ENCODE measurements at places on chromosomes 4 and X.

GRCh38 chrX:38891641-38892413 is 90.6 kb downstream of the MID1IP1 start:
- peak; percentile 12 for DNase-seq

DNA sequence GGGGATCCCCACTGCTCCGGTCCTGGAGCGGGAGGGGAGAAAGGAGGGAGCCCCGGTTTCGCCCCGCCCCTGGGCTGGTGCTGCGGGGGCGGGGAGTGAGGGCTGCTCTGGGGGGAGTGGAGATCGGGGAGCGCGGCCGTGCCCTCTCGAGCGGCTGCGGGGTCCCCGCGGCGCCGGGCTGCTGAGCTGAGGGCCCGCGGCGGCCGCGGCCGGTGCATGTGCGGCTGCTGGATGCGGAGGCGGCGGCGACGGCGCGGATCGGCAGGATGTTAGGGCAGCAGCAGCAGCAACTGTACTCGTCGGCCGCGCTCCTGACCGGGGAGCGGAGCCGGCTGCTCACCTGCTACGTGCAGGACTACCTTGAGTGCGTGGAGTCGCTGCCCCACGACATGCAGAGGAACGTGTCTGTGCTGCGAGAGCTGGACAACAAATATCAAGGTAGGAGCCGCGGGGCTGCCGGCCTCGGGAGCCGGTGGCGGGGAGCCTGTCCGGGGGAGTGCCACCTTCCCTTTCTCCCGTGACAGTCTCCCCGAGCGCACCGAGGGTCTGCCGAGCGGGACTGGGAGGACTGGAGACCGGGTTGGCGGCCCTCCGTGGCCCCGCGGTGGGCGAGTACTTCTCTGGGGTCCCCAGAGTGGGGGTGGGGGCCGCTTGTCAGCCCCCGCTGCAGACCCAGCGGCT is at the start of gene ING2:
TSS of gene ING2 (plus strand) at position 129 of the 681 bp plus-strand sequence. CDS start at position 267, 138 bp downstream.
- no peak for DNase-seq

GRCh38 chr4:139175646-139176301 is 1.2 kb downstream of the ELF2 start:
- DNase-seq: no peak

DNA sequence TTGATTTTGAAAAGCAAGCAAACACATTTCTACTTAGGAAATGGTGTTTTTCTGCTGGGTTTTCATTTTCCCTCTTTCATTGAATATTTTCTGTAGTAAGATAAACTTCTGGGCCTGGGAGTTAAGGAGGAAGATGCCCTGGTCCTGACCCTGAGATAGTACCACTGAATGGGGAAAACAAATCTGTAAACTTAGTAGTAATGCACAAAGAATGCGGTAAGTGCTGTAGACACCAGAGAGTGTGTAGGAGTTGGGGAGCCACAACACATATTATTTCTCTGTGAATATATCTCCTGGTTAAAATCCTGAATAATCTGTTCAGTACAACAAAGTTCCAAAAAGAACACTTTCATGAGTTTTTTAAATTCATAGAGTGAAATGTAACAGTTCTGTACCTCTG is 178.3 kb downstream of the MAPK10 start:
- DNase-seq: no peak

GRCh38 chrX:129622757-129623301 is 31.9 kb downstream of the APLN start:
- DNase-seq: no peak

- DNase-seq: no peak
These were observed 1631.3 kb downstream of the PCDH18 start for GRCh38 chr4:135900956-135901355.

DNA sequence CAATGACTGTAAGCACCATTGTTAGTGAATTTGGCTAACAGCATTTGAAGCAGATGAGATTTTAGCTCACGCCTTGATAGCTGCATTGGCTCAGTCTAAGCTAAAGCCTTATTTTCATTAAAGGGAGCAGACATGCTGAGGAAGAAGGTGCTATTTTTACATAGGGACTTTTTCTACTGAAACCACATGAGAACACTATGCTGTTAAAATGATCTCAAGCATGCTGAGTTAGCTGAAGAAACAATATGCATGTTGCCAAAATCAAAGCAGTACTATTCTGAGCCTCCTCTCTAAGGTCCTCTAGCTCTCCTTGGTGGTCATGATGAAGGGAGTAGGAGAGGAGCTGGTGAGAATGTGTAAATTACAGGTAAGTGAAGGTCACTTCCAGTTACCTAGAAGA is 134.4 kb upstream of the JADE1 start:
- no peak for DNase-seq

GRCh38 chrX:41971346-41971745 is 48.0 kb upstream of the CASK start:
- no peak for DNase-seq

DNA sequence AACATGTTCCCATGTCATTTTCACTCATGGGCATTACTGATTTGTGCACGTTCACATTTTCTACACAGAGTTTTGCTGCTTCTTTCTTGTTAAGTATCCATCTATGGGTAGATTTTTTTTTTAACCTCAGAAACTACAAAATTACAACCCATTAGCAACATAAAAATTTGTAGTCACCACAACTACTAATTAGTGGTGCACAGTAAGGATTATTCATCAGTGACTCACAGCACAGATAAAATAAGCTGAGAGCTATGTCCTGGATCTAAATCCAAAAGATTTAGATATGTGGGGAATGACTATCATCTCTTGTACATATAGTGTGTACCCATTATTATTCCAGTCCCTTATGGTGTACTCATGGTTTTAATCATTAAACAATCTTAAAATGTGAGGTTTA is 19.7 kb upstream of the AMELX start:
- DNase-seq: no peak

GRCh38 chr4:174709526-174709925 is 119.5 kb downstream of the GLRA3 start:
- no peak for DNase-seq

- no peak for DNase-seq
These were observed 20.7 kb downstream of the TMA16 start for GRCh38 chr4:163515198-163515597.

GRCh38 chrX:3029129-3029528 is 12.1 kb upstream of the ARSF start:
- no peak for DNase-seq

- DNase-seq: peak; percentile 28
These were observed 88.3 kb downstream of the NHSL2 start for GRCh38 chrX:71998836-71999509.

GRCh38 chrX:140701480-140701879 is 8.1 kb upstream of the LINC00632 start:
- no peak for DNase-seq

DNA sequence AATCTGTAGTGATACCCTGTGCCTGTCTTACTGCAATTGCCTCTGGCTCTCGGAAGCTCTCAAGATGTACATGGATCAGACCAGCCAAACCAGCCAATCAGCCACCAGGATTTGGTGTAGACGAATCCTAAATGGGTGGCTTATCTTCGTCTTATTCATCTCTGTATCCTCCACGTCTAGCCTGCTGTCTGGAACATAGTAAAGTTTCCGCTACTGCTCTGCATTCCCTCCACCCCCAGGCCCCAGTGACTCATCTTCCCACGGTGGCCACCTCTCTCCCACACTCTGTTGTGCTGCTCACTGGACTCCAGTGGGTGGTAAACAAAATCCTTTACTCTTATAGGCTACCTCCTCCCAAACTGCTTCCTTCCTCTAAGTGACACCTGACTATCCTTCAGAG is 37.8 kb downstream of the SEPTIN6 start:
- DNase-seq: peak; percentile 73

DNA sequence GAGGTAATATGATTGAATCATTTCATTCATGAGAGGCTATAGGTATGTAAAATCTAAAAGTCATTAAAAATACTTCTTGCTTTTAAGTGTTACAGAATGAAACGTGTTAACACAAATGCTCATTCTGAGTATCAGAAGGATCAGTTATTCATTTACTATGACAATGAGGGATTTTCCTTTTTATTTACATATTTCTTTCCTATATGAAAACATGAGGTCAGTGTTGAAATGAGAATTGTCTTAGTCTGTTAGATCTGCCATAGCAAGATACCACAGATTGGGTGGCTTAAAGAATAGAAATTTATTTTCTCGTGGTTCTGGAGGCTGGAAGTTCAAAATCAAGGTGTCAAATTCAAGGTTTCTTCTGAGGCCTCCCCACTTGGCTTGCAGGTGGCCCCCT is 181.2 kb downstream of the ARHGAP10 start:
- DNase-seq: no peak

- DNase-seq: no peak
These were observed 16.1 kb downstream of the TNIP3 start for GRCh38 chr4:121148000-121148399.

- DNase-seq: no peak
These were observed 3.7 kb downstream of the ZFP92 start for GRCh38 chrX:153414856-153415510.

DNA sequence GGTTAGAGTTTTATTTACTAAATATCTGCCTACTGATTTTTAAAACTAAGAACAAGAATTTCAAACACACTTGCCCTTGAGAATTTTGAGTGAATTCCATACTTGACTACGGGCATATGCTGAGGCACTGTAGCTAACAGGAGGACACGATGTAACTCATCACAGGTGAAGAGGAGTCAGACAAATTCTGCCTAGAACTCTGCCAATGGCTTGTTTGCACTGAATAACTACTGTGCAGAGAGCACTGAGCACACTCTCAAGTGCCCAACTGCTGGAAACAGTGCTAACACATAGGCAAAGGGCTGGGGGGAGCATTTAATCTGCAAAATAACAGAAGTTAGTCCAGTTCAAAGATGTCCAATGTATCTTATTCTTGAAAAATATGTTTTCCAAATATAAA is 104.4 kb downstream of the WDFY3 start:
- no peak for DNase-seq

GRCh38 chr4:6619466-6620255 is 20.8 kb upstream of the MRFAP1 start:
- no peak for DNase-seq

DNA sequence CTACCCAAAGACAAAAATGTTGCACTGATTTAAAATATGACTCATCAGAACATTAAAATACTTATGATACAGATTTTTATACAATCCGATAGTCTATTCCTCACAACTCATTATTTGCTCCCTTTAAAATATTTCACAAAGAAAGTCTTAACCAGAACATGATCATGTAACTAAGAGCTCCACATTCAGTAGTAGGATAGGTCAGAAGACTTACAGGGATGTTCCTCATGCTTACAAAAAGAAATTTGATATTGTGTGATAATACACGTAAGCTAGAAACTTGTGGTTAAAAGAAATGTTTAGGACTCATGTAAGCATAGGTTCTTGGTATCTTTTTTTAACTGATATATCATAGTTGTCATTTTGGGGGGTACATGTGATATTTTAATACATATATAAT is 235.9 kb downstream of the PALLD start:
- no peak for DNase-seq

GRCh38 chr4:153062652-153063168 is 126.6 kb downstream of the FHDC1 start:
- no peak for DNase-seq

DNA sequence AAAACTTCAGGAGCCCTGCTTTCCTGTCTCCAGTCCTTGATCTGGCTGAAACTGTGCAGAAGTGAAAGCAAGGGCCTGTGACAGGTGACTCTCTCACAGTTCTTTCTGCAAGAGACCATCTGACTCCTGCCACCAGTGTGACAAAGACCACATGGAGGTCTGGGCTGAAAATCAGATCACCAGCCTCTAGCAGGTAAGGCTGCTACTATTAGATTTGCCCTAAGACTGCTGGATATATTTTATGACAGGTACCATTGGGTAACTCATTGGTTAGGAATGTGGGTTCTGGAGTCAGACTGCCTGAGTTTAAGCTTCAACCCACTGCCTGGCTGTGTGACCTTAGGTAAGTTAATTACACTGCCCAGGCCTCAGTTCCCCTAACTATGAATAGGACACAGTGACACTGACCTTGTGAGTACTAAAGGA is 163.3 kb upstream of the SLC7A11 start:
- DNase-seq: no peak

GRCh38 chr4:123415977-123416376 is 19.4 kb downstream of the SPRY1 start:
- peak; percentile 71 for DNase-seq

GRCh38 chr4:16860516-16860915 is 37.9 kb downstream of the LDB2 start:
- DNase-seq: no peak

- DNase-seq: peak; percentile 28
These were observed 214.1 kb downstream of the BCOR start for GRCh38 chrX:39883666-39884065.

DNA sequence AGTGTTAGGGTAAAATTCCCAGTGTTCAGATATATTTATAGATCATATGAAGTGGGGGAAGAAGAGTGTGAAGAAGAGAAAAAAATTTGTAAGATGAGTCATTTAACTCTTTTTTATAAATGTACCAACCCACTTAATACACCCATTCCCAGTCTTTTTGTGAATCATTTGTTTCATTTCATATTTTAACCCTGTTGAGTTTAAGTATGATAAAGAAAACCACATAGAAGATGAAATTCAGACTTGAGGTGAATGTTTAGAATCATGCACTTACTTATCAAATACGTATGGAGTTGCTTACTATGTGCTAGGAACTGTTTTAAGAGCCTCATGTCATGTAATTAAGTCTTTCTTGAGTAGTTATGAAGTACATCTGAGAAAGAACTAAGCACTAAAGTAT is 56.6 kb upstream of the DAPP1 start:
- DNase-seq: no peak

- no peak for DNase-seq
These were observed 53.8 kb downstream of the ZNF827 start for GRCh38 chr4:145884775-145885174.

GRCh38 chrX:40893251-40893910 is 158.0 kb upstream of the MED14 start:
- no peak for DNase-seq

- DNase-seq: no peak
These were observed 74.1 kb downstream of the SMARCA1 start for GRCh38 chrX:129449148-129449547.

- no peak for DNase-seq
These were observed 26.8 kb upstream of the FMR1 start for GRCh38 chrX:147884958-147885357.

DNA sequence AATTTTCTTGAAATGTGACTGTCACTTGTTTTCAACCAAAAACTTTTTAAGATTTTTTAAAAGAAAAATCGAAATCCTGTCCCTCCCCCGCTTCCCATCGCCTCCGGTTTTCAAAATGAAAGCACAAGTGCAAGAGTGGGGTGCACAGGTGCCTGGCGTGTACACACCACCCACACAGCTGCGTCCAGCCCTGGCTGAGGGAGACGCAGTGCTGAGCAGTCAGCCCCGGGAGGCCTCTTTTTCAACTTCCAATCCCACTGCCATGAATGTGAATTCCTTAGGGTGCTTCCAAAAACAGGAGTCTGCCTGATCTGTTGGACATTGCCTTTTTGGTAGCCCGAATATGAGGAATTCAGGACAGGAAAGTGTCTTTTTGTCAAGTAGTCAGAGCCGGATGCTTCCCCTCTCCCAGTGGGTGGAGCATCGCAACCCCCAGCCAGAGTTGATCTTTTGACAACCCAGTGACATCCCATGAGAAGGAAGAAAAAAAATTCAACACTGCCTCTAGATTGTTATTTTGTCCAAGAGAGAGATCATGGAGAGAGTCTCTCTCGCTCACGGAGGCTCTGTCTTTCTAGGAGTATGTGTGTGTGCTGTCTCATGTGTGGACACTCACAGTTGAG is 8.9 kb downstream of the PRRG3 start:
- DNase-seq: no peak
